ENCODE measurements at places on chromosomes 7 and 10. TPM values are rescaled to one million over a fixed set of nuclear protein-coding genes. Genes with fewer than 3 reads are reported as not detected.

LDB1 gene
- 71.4 TPM for total RNA-seq

LIPN gene
- total RNA-seq = not detected

PKD2L1 gene
- total RNA-seq = not detected

NEURL1 gene
- 1.9 TPM for total RNA-seq

CRYGN gene
- total RNA-seq = not detected

MEOX2 gene
- total RNA-seq = not detected

NOD1 gene
- total RNA-seq = 9.2 TPM

ZNF804B gene
- not detected for total RNA-seq

MLXIPL gene
- not detected for total RNA-seq

PCLO gene
- total RNA-seq = not detected

PLEKHA8 gene
- total RNA-seq = 12.4 TPM

NKX1-2 gene
- total RNA-seq = not detected

FOXI2 gene
- not detected for total RNA-seq

WASHC2C gene
- total RNA-seq = 21.9 TPM

IFIT2 gene
- 1.2 TPM for total RNA-seq

CDK1 gene
- 78.0 TPM for total RNA-seq

GPER1 gene
- total RNA-seq = not detected

TBC1D12 gene
- total RNA-seq = 0.55 TPM

FRMD4A gene
- total RNA-seq = 5.2 TPM

RAB19 gene
- 6.3 TPM for total RNA-seq

TMEM229A gene
- total RNA-seq = not detected

SFXN2 gene
- total RNA-seq = 33.7 TPM

YAE1 gene
- 17.2 TPM for total RNA-seq

CYP3A7 gene
- total RNA-seq = not detected

GLCCI1 gene
- 11.0 TPM for total RNA-seq

LDB3 gene
- total RNA-seq = 0.04 TPM

CPN1 gene
- total RNA-seq = not detected

CAV1 gene
- 1.9 TPM for total RNA-seq

LRRC4 gene
- total RNA-seq = 0.13 TPM

SLC39A12 gene
- not detected for total RNA-seq
